SK-MEL-5 (cell line): ENCODE measurements at places on chromosomes 3 and 15.

DNA sequence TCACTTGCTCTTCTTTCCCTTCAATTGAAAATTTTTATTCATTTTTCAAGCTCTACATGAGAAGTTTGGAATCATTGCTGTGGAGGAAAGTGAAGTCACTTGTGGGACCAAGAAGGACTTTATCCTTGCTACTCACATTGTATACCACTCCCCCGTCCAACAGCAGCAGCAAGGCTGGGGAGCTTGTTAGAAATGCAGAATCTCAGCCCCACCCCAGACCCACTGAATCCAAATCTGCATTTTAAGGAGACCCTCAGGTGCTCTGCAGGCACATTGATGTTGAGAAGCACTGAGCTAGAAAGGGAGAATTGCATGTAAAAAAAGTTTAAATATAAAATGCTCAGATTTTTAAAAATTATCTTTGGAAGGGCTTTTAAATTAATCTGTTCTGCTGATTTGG, 202.3 kb upstream of the MRPL3 start:
- DNase-seq: no peak

DNA sequence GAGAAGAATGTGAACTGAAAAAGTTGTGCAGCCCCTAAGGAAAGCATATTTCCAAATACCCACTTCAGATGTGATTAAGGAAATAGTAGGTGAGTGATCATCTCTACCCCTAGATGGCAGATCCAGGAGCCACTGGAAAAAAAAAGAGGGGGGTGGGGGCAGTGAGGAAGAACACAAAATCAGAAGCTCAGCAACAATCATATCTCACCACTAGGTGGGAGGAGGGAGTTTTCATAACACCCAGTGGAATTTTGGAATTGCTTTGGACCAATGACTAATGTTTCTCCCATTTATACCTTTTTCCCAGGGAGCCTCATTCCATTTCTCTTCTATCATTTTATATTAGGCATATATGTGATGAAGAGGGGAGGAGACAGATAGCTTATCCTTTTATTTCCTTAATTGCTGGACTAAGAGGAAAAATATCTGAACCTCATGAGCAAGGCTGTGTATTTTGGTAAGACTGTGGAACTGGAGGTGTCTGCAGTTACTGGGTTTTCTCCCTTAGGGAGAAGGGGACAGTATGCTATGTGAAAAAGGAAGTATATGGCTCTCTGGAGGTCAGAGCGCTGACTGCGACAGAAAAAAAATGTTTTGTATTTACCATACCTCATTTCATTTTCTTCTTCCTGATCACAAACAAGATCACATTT, 363.4 kb downstream of the GAP43 start:
- peak; percentile 73 for DNase-seq

DNA sequence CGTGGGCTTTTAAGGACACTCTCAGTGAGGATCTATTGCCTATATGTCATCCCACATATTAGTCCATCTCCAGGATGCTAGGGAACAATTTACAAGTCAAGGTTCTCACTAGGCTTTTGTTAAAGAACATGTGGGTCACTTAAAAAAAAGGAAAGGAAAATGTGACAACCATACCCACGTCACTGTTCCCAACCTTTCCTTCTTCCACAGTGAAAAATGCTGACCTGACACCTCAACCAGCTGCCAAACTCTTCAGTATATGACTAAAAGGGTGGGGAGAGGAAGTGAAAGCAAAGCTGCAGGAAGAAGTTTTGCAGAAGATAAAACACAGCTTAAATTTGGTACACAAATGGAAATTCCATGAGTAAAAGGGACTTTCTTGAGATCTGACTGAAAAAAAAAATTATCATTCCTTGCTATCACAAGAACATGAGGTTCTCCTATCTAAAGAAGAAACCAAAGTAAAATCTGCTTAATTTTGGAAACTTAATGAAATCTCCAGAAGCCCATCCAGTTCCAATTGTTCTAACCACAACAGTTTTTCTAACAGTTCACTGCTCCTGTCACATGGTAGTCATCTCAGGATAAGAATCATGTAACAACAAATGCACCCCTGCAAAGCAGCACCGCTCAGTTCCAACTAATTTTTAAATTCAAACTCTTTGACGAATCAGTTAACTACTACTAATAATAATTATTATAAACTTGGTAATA, 117.0 kb upstream of the TSPAN3 start:
- DNase-seq: peak; percentile 29

DNA sequence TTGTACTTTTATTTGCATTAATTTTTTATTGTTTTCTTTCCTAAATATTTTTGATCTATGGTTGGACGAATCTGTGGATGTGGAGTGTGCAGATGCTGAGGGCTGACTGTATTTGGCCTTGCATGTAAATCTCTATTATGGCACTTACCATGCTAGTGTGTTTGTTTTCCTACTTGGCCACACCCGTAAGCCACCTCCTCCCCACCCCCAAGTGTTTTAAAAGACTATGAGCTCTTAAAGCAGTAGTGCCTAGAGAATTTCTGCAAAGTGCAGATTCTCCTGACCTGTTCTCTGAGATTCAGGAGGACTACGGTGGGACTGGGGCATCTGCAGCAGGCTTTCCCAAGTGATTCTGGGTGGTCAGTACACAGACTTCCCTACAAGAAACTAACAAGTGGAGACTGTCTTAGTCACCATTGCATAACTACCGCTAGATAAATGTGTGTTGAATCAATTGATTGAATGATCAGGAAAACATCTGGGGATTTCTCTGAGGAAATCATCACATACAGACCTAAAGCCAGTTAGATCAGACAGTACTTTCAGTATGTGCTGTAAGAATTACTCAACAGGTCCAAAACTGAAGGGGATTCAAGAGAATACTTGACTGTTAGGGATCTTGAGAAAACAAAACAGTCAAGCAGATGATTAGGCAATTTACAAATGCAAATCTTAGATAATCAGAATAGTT, 6.2 kb upstream of the TIPARP start:
- DNase-seq: no peak

GRCh38 chr3:126245811-126246727, 65.7 kb upstream of the ALDH1L1 start:
- DNase-seq: peak; percentile 64
